T-helper 9 cell (primary cell): ENCODE measurements at places on chromosomes 4 and X.

- DNase-seq = no peak
These were observed 317.6 kb upstream of the GNPDA2 start for GRCh38 chr4:45043911-45044310.

DNA sequence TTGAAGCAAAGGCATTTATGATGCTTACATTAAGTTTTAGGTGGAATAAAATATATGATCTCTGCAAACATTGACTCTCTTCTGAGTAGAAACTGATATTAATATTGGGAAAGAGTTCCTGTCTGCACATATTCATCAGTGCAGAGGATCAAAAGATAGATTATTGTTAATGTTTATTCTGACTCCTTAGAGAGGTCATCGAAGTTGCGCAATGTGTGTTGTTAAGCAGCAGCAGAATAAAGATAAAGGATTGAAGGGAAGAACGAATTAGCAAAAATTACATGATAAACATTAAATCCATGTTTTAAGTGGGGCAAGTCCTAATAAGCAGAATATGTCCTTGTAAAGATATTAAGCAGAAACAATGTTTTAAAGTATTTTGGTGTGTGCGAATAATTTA lies 72.6 kb upstream of the MBNL3 start:
- no peak for DNase-seq

DNA sequence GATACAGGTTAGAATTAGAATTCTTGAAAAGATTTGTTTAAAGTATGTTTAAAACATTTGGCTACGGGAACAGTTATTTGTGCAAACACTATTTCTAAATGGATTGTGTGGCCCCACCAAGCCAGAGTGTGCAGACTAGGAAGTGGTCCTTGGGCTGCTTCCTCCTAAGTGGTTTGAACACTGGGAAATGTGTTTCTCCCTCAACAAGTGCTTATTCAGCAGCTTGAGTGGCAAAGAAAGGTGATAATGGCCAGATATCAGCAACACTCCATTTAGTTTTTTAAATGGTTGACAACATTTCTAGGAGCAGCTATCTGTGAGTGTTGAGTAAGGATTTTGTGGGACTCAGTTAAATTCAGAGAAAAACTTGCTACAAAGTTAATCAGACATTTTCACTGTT lies 141.4 kb upstream of the LNX1 start:
- DNase-seq = no peak

GRCh38 chr4:145427221-145427620 lies 54.4 kb upstream of the SMAD1 start:
- no peak for DNase-seq

GRCh38 chr4:52015366-52015765 lies 4.8 kb downstream of the LRRC66 start:
- no peak for DNase-seq

GRCh38 chr4:154593868-154594267 lies 3.3 kb upstream of the FGA start:
- DNase-seq = no peak

- DNase-seq = no peak
These were observed 1.0 kb downstream of the AGA start for GRCh38 chr4:177441061-177441802.

DNA sequence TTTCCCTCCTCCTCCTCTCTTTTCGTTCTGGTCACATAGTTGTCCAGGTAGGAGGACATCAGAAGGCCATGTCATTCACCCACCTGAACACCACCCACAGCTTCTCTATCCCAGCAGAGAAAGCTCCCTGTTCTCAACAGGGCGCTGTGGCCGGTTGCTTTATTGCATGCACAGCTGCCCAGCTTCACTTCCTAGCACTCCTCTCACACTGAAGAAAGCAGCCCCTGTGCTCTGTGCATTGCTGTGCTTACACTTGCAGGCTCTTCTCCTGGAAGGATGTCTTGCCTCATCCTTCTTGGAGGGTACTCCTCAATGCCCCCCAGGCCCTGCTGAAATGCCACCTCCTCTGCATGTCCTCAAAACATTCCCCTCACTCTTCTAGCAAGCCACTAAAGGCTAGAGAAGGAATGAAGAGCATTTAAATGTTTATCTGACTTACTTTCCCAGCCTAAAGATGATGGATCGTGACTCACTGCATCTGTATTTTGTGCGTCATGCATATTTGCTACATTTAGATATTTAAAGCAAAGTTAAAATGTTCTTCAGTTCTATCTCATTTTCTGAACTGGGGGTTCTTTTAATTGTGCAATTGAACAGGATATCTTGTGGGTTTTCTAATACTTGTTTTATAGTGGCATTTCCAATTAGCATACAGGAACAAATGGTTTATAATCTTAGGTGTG lies 186.4 kb upstream of the PUDP start:
- no peak for DNase-seq

- DNase-seq = no peak
These were observed 8.5 kb upstream of the PPEF1 start for GRCh38 chrX:18698737-18699650.

GRCh38 chrX:51665981-51666380 lies 16.6 kb downstream of the CENPVL2 start:
- no peak for DNase-seq

- no peak for DNase-seq
These were observed 218.6 kb downstream of the PRDM5 start for GRCh38 chr4:120703908-120704307.

DNA sequence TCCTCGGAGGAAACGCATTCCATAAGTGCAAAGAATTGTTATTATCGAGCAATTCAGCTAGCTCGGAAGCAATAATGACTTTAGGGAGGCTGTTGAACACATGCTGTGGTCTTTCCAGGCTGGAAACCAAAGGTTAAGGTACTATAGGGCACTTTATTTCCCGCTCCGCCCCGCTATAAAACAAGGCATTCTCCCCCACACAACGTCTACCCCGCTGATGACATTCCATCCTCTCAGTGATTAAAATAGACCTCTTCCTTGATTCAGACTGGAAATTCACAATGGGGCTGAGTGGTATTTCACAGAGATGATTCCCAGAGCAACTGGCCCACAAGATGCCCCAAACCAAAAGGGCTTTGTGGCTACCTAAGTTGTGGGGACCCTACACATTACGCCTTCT lies 196.4 kb downstream of the STIM2 start:
- DNase-seq = no peak

GRCh38 chr4:116342143-116342542 lies 743.2 kb downstream of the TRAM1L1 start:
- no peak for DNase-seq

DNA sequence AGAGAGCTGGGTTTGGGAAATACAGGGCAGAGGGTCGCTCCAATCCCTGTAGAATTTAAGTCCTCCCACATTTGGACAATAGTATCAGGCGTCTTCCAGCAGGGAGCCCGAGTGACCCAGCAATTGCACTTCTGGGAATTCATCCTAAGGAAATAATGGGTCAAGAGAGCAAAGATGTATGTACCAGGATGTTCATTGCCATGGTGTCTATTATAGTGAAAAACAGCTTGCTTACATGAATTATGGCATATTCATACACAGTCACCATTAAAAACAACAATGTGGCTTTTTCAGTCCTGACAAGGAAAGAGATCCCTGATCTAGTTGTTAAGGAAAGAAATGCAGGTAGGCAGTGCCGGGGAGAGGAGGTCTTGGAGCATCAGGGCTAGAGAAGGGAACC lies 167.7 kb downstream of the PJA1 start:
- no peak for DNase-seq

DNA sequence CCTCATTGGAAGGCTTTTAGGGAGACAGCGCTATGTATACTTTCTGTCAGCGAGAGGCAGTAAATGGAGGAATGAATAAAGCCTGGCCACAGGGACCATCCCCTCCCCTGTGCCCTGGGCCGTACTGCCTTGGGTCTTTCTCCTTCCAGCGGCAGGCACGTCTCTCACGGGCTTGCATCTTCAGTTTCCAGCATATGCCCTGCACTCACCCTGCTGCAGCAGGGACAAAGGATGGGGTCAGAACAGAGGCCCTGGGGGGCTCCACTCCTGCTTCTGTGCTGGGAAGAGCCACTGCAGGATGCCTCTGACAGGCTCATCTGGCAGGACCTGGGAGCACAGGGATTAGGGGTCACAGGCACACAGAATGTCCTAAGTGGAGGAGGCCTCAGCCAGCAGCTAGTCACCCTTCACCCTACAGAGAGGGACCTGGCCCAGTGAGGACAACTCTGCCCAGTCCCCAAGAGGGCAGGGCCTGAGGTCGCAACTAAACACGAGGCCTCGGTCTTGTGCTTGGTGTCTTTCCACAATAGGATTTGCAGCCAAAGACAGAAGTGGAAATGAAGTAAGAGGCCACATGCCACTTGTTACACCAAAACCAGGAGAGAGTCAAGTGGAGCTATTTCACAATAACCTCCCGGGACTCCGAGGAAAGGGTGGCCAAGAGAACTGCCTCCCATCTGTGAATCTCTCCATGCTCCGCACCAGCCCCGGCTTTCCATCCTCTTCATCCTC lies 150.8 kb downstream of the AFAP1 start:
- DNase-seq = no peak

DNA sequence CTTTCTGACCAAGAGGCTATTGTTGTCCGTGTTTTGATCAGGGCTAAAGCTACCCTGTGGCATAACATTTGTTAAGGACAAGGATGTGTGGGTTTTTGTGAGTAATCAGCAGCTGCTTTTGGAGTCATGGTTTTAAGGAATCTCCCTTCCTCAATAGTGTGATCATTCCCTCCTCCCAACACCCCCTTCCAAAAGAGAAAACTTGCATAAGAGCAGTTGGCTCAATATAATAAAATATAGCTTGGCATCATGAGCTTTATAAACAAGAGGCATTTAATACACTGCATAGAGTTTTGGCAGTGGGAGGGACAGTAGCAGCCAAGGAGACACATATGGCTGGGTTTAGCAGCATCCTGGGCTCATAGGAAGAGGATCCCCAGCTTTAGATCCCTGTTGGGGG lies 84.7 kb downstream of the NHS start:
- DNase-seq = no peak

- DNase-seq = no peak
These were observed 92.6 kb downstream of the TSPAN5 start for GRCh38 chr4:98565681-98566301.

DNA sequence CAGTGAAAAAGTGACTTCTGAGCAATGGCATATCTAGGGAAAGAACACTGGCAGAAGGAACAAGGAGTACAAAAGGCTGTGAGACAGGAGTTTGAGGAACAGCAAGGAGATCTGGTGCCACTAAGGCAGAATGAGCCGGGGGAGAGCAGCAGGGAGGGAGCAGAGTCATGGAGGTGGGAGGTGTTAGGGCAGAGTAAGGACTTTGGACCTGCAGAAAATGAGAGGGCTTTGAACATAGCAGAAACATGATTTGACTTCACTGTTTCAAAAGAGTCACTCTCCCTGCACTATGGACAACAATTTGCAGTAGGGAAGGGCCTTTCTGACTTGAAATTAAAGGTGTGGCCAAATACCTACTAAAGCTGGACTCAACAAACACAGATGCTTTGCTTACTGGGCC lies 356.2 kb downstream of the ADGRL3 start:
- DNase-seq = no peak

- no peak for DNase-seq
These were observed 138.0 kb downstream of the VEGFC start for GRCh38 chr4:176654565-176655216.

DNA sequence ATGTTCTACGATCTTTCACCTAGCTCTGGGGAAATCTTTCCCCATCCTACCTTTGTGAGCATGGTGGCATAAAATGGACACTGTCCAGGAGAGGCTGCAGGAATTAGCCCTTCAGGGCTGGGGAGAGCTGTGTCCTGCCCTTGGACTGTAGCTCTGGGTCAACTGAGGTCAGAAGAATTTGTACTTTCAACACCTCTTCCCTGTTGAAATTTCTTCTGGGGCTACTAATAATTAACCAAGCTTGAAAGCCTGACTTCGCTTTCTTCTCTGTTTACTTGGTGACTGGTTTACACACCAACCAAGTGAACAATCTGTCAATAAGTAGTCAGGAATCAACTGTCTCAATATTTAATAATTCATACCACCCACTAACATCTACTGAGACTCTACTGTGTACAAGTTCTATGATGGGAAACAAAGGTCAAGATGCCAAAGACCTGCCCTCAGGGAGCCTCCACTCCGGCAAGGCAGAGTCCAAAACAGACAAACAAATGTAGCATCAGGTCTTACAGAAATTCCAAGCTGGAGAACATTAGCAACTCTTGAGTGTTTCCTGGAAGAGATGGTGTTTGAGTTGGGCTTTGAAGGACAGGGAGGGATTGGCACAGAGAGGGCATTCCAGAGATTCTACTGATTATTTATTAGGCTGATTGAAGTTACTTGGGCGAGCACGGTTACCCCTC lies 113.1 kb downstream of the ENPP6 start:
- no peak for DNase-seq

GRCh38 chr4:98851806-98852205 lies 77.1 kb downstream of the EIF4E start:
- no peak for DNase-seq

GRCh38 chr4:10183462-10183861 lies 66.9 kb upstream of the WDR1 start:
- no peak for DNase-seq

DNA sequence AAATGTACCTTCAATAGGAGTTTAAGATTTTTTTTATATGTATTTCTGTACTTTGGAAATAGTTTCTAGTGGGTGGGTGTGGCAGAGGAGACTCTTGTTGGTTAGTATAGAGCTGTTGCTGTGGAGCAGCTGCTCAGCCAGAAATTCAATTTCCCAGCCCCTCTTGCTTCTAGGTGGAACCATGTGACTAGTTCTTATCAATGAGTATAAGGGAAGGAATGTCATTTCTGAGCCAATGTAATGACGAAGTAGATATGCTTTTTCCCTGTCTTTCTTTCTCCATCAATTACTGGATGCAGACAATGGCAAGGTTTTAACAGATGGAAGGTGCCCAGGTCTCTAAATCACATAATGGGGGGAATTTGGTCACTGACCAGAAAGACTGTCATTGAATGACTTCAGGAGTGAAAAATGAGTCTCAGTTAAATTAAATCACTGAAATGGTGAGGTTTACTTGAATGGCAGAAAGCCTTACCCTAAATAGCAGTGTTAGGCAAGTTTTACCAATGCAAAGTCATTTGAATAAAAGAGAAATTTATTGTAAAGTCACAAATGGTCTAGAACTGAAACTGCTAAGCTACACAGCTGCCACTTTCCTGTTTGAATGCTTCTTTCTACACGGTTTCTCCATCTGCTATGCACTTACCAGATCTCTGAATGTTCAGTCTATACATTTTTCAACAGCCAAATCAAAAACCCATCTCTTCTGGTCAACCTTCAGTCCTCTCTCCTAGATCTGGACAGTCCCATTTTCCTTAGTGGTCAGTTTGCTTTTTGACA lies 795.4 kb upstream of the MAGEB2 start:
- no peak for DNase-seq
